AG08396 (cell line): ENCODE measurements at places on chromosomes 12 and 14.

DNA sequence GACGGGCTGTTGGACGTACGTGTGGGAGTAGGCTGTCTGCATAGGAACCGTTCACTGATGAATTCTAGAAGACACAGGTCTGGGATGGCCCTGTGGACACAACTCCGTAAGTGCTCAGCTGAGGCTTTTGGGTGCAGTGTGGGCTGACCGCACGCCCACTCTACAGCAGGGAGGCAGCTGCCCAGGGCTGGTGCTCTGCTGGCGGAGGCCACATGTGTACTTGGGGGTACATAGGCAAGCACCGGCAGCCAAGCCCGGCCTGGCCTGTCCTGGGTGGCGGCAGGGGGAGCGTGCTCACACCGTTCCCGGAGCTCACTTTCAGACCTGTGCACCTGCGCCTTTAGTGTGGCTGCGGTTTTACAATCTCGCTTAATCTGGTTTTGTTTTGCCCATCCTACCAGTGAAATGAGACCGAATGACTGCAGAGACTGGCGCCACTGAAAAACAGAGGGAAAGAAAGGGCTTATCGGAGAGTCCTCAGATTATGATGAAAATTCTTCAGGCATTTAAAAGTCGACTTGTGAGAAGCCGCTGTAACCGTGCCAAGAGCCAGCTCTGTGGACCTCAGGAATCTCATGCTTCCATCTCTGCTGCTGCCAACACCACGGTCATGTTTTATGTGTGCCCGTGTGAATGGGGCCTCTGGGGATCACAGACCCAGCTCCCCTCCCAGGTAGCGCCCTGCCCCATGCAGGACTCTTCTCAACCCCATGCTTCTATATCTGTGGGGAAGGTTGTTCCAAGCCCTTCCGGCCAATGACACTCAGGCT, 45.8 kb downstream of the SSH1 start:
- DNase-seq, result no peak

- no peak for DNase-seq
Observed at GRCh38 chr12:2382370-2383155, 329.8 kb downstream of the CACNA1C start.

- DNase-seq, result peak; percentile 74
Observed at GRCh38 chr14:23559010-23559925, 3.2 kb downstream of the THTPA start.

GRCh38 chr14:68682166-68683103, 110.4 kb downstream of the ZFP36L1 start:
- peak; percentile 80 for DNase-seq

DNA sequence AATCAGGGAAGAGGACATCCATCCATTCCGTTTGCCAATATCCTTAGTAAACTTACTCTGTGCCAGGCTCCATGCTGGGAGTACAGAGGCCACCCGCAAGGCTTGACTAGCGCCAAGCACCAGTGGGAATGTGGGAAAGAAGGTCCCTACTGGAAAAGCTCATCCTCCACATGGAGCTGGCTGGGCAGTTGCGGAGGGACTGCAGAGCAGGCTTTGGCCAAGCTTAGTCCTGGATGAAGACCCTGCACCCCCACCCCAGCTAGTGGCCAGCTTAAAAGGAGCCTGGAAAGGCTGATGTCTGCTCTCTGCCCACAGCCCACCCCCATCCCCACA, 22.4 kb upstream of the EIF2B2 start:
- DNase-seq, result peak; percentile 3

DNA sequence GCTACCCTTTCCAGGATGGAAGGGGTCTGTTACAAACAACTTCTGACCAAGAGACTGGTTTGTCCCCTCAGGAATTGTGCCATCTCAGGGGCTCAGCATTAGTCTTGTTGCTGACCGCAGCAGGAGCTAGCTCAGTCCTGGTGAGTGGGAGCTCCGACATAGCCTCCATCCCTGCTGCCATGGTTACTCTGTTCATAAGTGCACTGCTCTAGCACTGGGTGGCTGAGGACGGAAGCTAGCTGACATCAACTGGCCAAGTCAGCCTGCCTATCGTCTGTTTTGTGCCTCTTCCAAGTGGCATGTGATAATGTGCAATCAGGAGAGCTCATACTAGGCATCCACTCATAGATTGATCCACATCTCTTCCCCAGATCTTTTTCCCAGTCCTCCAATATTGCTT, 7.5 kb downstream of the SLC17A8 start:
- no peak for DNase-seq

- no peak for DNase-seq
Observed at GRCh38 chr14:22974530-22975313, 7.6 kb downstream of the AJUBA start.

- no peak for DNase-seq
Observed at GRCh38 chr12:3161861-3162260, 84.7 kb downstream of the TSPAN9 start.
